ENCODE measurements at places on chromosomes 7 and 10.

DNA sequence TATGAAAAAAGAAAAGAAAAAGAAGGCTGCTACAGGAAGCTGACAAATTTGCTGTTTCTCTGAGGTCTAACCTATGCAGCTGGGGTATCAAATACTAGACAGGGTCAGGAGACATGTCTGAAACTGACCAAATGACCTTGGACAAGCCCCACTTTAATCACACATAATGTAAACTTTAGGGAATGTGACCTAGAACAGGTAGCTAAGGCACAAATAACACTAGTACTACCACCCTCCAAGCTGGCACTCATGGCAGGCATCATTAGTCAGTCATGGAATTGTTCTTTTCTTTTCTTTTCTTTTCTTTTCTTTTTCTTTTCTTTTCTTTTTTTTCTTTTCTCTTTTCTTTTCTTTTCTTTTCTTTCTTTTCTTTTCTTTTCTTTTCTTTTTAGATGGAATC, 250.4 kb downstream of the KCNMA1 start:
- no peak for DNase-seq

GRCh38 chr7:26198781-26199169, 1.8 kb downstream of the HNRNPA2B1 start:
- DNase-seq, result no peak

DNA sequence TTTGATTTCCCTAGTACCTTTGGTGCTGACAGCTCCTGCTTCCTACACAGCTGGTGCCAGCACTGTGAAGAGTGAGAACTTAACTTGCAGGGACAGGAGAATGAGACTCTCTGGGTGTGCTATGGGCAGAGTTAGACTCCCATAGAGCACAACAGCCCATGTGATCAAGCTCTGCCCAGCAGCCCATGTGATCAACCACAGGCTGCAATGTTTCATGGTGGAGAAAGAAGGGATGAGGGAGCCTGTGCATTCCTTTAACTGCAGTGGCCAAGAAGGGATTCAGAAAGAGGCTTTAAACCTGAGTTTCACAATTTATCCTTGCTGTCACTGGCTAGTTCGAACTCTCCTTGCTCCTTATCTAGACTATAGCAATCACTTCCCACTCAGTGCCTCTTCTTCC, 10.0 kb upstream of the MEST start:
- DNase-seq, result no peak

DNA sequence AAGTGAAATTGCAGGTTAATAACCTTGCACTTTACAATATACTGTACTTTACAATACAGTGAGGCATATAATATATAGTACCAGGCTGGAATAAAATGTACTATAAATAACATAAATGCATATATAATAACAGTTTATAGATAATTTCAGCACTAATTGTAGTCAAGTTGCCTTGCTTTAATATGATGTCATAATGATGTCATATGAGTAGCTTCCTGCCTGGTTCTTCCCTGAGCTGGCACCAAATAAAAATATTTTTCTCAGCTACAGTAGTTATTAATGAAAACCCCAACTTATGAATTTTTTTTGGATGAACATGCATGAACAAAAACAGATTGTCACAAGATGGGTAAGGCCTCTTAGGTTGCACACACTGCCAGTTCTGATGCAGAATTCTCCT, 816.7 kb downstream of the XPNPEP1 start:
- no peak for DNase-seq

- no peak for DNase-seq
These were observed 35.0 kb downstream of the RAMP3 start for GRCh38 chr7:45192621-45193041.

GRCh38 chr10:102024799-102025198, 31.2 kb downstream of the ARMH3 start:
- DNase-seq, result no peak

DNA sequence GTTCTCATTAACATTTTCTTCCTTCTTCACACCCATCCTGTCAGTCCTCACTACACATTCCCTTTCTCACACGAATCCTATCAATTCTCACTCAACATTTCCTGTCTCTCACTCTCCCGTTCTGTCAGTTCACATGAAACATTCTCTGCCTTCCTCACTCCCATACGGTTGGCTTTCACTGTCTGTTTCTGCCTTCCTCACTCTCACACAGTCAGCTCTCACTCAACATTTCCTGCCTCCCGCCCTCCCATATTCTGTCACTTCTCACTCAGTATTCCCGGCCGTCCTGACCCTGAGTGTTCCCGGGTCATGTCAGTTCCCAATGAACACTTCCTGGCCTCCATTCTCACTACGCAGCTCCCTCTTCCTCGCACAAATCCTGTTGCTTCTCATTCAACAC, 61.5 kb downstream of the DYNC2I1 start:
- no peak for DNase-seq
